Ovary (tissue), 10 donors: ENCODE measurements at places on chromosomes 5 and 9. TPM values are rescaled to one million over a fixed set of nuclear protein-coding genes. Genes with fewer than 3 reads are reported as not detected.

GRCh38 chr9:15352306-15352705 lies 45.3 kb upstream of the TTC39B start:
- DNase-seq = no peak

DNA sequence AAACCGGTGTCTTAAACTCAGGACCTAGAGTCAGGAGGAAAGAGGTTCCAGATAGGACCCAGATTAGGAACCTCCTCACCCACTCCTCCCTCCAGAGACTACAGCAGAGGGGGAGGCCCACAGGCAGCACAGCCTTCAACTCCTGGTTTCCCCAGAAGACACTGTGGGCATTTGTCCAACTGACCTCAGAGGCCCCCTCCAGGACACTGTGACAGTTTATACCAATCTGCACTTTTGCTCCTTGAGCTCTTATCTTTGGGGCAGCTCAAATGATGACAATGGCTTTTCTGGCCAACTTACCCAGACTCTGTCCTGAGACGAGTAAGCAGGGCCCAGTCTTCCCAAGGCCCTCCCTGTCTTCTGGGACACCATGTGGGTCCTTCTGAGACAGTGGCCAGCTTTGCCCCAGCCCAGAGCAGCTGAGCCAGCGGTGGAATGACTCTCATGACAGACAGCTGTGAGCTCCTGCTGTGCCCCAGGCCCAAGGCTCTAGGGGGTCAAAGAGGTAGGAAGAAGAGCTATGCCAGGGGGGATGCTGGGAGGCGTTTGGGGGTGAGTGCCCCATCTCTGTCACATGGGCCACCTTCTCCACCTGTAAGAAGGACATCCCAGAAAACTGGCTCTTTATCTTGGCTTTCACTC lies 14.3 kb downstream of the OR2V2 start:
- peak; percentile 24 for DNase-seq

GRCh38 chr9:130215341-130216119 lies 43.3 kb downstream of the NCS1 start:
- no peak for DNase-seq

Gene EIF4E1B
- total RNA-seq = not detected

Gene F2R
- total RNA-seq = 3.1 TPM

Gene CDC20B
- total RNA-seq = 0.24 TPM

Gene PCDHGA3
- 8.6 TPM for total RNA-seq

- no peak for DNase-seq
Observed at GRCh38 chr5:114729986-114730385, 368.1 kb downstream of the KCNN2 start.

Gene MYOZ3
- total RNA-seq = 0.40 TPM

Gene PHF24
- 0.20 TPM for total RNA-seq

DNA sequence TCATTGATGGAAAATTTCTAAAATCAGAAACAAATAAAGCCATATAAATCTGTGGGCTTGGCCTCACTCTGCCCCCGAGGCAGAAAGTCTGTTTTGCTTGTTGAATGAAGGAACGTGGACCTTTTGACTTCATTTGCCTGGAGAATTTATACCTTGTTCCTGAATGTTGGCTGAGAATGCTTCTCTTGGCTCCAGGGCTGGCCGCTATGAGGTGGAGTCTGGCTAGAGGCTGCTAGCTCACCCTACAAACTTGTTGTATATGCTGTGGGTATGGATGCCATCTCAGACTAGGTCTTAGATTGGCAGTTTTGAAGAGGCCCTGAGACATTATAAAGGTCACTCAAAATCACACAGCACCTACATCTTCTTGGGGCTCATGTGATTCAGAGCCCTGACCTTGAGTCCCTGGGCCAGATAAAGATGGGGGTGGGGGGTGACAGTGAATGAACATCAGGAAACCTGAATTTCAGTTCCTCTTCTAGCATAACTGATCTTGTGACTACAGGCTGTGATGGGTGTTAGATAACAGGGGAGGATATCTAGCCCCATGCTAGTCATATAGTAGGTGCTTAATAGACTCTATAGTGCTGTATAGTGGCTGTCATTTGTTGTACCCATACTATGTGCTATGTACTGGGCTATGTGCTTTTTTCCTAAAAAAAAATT lies 2.8 kb downstream of the GM2A start:
- no peak for DNase-seq
